ENCODE measurements at places on chromosomes 1 and 21.
A peak's percentile ranks its signal among the peaks of the same experiment; 100 is the strongest.

GRCh38 chr1:204894031-204894430, 23.4 kb downstream of the NFASC start:
- no peak for DNase-seq

DNA sequence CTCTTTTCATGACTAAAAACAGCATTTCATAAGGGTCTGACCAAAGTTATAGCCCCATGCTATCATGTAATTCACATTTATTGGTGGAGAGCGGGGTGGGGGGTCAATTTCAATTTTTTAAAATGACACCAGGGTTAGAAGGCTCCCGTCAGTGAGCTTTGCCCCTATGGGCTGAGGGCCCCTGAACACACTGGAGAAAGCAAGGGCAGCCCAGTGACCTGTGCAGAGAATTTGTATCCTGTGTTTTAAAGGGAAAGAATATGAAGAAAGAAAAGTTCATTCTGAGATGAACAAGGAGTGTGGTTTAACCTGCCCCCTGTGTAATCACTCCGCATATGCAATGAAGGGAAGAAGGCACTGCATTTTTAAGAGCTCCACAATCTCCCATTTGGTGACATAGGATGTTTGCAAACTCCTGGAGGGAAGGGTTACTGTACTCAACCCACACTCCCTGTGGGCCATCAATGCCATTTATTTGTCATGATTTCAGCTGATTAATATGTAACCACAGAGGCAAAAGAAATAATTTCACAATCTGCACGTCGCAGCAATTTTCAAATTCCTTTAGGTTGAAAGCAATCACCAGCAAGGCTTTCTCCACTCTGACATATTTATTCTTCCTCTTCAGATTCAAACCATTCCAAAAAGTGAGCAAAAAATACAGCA, 95.6 kb downstream of the ZNF281 start:
- peak; percentile 22 for DNase-seq

DNA sequence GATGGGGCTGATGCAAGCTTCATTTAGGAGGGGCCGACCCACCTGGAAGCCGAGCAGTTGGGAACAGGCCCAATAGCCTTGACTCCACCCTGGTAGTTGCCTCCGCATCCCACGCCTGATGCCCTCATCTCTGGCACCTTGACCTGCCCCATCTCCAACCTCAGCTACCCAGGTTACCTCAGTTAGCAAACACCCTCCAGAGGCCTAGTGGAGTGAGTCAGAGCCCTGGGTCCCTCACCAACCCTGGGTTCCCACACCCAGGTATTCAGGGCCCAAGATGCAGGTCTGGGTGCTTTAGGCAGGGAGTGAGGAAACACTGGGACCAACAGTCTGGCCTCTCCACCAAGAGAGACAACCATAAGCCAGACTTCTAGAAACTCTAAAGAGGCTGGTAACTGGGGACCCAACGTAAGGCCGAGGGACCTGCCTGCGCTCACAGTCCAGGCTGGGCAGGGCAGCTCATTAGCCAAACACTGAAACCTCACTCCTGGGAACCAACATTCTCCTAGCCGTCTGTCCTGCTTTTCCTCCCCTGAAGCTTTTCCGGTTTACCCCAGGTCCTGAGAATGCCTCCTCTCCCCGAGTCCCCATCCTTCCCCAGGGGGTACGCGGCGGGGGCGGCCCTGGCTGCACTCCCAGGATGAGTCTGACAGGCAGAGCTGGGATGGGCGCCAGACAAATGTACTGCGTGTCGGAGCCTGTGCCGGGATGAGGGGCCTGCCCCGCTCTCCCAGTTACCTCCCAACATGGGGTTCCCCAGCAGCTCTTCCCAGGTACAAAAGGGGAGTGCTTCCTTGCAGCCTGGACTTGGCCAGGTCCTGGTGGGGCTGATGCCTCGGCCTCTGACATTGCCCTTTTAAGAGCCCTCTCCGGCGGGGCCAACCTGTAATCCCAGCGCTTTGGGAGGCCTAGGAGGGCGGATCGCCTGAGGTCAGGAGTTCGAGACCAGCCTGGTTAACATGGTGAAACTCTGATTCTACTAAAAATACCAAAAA, 8.9 kb upstream of the CELSR2 start:
- DNase-seq, result no peak

GRCh38 chr1:2053217-2053616, 3.0 kb downstream of the PRKCZ start:
- no peak for DNase-seq

DNA sequence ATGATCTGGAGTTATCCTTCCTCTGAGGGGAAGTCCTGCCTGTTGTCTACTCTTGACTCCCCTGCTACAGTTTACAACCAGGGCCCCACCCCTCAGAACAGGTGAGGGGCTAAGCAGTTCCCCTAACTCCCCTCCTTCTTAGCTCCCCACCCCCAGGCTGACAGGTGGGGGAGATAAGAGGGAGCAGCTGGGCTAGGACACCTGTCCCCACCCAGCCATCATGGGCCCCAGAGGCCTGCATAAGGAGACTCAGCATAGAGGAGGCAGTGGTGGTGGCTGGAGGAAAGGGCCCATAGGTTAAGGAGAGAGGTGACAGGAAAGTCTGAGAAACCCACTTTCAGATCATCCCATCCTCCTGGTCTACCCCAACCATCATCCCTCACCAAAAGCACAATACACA, 6.8 kb downstream of the MEF2D start:
- no peak for DNase-seq

DNA sequence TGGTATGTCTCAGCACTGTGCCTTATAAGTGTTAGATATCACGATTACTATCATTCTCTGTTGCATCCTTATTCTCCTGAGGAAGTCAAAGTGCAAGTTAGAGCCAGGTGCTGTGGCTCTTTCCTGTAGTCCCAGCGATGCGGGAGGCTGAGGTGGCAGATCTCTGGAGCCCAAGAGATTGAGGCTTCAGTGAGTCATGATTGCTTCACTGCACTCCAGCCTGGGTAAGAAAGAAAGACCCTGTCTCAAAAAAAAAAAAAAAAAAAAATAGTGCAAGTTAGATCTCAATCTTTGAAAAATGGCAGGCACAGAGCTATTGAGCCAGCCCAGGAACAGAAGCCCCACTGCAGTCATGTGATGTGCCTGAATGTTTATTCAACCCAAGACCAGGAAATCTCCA, 147.8 kb upstream of the POGK start:
- no peak for DNase-seq

DNA sequence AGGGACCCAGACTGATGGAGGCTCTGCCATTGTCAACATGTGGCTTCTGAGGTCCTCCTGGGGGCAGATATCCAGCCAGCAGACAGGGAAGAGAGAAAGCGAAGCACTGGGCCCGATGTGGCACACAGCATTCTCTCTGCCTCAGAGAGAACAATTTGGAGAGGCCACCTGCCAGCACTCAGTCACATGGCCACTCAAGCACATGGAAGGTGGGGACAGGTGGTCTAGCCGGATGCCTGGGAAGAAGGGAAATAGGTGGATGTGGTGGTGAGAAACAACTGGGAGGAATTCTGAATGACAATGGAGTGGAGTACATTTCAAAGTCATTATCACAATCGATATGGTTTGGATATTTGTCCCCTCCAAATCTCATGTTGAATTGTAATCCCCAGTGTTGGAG, 109.0 kb downstream of the UBE2U start:
- no peak for DNase-seq

- DNase-seq, result peak; percentile 99
These were observed 73.3 kb downstream of the HSF2BP start for GRCh38 chr21:43585924-43586413.

DNA sequence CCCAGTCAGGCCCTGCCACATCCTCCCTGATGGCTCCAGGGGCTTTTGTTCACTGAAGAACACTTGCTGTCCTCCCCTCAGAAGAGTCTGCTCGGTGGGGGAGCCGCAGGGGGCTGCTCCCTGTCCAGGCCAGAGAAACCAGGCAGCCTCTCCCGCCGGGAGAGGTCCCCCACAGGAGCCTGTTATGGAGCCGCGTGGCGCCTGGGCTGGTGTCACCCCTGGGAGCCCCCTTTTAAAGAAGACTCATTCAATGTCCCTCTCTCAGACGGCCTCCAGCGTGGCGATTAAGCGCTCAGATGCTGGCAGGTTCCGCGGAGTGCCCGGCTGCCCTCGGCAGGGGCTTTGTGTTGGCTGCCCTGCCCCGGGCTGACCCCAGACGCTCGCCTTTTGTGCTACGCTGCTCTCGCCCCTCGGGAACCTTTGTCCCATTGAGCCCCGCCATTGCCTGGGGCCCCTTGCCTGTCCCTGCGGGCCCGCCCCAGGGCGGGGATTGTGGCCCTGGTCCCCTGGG, 43.1 kb downstream of the SKI start:
- DNase-seq, result no peak

DNA sequence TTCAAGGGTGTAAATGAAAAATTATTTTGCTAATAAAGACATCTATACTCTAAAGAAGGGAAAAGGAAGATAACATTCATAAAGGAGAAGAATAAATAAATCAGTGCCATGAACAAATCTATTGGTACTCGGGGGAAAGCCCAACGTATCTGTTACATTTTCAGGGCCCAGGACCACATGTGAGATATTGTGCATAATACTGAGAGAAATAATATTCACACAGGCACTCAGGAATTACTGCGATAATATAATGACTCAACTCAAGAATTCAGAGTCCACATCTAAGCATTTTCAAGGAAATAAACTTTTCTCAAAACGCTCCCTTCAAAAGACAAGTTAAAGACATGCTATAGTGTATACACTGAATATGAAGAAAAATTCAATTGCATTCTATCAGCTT, 108.8 kb downstream of the SMYD2 start:
- DNase-seq, result no peak

GRCh38 chr1:153750026-153750995, 22.5 kb downstream of the INTS3 start:
- no peak for DNase-seq

- no peak for DNase-seq
These were observed 262.9 kb downstream of the RHOU start for GRCh38 chr1:228998179-228998578.

DNA sequence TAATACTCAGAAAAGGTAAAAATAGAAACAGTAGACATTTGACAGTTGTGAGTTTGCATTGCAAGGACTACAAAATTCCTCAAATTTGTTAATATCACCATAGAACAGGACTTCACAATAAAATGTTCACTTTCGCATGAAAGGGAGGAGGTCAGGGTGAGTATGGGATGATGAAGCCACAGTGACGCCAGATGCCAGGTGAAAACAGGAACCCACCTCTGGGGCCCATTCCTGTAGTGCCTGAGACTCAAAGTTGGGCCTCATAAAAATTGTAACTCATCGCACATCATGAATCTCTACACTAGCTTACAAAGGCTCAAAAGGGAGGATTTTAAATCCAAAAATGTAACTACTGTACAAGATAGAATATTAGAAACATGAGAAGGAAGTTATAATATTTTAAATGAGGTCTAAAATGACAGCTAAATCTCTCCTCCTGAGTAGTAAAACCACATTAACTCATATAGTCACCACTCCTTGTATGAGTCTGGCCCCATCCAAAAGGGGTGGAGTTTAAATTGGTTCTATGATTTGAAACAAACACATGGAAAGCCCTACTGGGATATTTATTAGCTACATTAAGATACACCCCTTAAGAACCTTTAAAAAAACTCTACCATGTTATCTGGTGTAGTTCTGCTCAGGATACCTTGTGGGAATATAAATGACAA, 93.7 kb downstream of the ETS2 start:
- DNase-seq, result no peak

DNA sequence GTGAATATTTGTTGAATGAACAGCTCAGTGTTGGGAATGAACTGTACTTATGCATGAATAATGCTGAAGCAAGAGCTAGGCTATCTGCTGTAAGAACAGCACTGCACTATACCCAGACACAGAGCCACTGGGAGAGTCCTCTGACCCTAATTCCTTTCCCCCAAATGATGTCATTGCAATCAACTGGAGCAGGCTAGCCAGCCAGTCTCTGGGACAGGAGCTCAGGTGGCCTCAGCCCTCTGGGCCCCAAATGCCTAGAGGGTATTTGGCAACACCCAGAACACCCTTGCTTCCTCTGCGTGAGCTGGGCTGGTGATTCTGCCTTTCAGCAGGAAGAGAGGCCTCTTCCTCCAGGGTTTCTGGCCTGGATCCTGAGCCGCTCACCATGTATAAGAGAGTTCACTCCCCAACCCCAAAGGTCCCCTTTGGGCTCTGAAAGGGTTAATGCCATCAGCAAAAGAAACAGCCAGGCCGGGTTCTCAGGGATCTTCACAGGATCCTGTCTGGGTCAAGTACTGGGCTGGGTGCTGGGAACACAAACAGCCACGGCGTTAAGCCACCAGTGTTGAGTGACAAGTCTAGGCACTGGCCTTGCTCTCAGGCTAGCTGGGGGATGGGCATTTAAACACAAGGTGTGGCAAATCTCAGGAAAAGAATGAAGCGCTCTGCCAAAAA, 3.7 kb upstream of the PADI4 start:
- no peak for DNase-seq

- no peak for DNase-seq
These were observed 83.4 kb downstream of the FOXD2 start for GRCh38 chr1:47521034-47521881.

DNA sequence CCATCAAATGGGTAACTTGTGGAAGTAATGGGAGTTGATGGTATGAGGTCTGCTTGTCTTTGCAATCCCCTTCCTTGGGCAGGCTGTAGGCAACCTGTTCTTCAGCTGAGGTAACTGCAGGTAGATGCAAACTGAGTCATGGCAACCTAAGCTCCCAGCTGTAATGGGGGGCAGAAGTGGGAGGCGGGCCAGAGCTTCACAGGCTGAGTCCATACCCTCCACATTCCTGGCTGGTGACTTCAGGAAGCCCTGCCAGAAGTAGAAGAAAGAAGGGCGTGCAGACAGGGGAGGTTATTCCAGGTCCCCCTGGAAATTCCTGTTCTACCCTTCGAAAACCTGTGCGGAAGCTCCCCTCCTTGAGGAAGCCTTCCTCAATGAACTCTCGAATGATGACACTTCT, 44.9 kb downstream of the ARHGEF11 start:
- DNase-seq, result no peak

GRCh38 chr1:8455700-8456307, 137.9 kb downstream of the SLC45A1 start:
- DNase-seq, result no peak

- DNase-seq, result peak; percentile 81
These were observed 31.7 kb downstream of the IFNGR2 start for GRCh38 chr21:33434770-33435360.

- no peak for DNase-seq
These were observed 43.0 kb downstream of the MACO1 start for GRCh38 chr1:25473653-25474225.

GRCh38 chr1:40646315-40646714, 19.2 kb downstream of the RIMS3 start:
- no peak for DNase-seq

DNA sequence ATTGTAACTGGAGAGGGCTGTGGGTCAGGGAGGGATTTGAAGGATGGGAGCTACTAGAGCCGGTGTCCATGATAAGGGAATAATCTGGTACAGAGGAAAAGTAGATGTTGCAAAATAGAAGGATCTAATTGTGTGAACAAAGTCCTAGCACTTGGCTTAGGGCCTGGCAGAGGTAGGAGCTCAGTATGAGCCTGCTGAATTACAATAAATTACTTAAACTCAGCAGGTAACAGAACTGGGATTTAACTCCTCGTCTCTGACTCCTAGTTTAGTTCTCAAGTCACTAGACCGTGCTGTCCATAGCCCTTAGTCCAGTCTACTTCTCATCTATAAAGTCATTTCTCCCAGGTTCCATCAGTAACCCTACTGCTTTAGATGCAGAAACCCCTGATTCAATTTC, 120.2 kb downstream of the LRRC53 start:
- DNase-seq, result no peak
